ENCODE measurements at places on chromosomes 12 and 14.

DNA sequence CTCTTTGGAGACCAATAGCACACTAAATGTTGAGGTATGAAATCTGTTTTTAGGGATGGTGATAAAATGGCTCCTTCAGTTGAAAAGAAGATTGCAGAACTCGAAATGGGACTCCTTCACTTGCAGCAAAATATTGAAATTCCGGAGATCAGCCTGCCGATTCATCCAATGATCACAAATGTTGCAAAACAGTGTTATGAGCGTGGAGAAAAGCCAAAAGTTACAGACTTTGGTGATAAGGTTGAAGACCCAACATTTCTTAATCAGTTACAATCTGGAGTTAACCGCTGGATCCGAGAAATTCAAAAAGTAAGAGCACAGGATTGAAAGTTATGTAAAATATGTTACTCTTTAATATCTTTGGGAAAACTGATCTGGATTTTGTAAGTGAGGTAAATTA lies 15.3 kb downstream of the DYNC1H1 start:
- DNase-seq = no peak

GRCh38 chr14:75292101-75292563 lies 13.5 kb downstream of the FOS start:
- no peak for DNase-seq

- no peak for DNase-seq
Observed at GRCh38 chr14:105852378-105853088, 326.1 kb downstream of the TMEM121 start.

GRCh38 chr14:56798447-56799342 lies 11.6 kb downstream of the OTX2 start:
- DNase-seq = no peak

DNA sequence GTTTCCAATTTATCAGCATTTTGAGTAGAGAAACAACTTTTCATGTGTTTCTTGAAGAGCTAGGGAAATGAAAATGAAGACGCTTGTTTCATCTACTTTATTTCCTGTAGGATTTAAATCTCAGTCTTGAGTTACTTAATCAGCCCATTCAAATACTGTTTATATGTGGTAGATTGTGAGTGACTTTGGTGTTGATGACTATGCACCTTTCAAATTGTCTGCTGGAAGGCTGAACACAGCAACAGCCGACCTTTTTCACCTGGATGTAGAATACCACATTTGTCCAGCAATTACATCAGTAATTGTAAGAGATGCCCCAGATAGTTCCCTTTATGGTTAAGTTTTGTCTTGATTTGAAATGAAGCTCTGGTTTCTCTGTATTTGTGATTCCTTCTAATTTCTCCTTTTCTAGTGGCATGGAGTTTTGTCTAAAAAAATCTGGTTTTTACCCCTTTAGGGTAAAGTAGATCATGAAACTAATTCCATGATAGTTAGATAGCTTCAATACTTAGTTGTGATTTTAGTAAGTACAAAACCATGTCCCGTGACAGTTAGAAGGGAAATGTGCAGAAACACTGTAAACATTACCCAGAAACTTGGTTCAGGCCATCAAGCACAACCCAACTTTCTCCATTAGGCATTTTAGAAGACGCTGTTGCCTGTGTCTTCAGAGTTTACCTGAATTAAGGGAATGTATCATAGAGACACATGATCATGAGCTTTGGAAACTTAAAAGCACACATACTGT lies 165.0 kb downstream of the SRGAP1 start:
- DNase-seq = no peak

- DNase-seq = no peak
Observed at GRCh38 chr12:45713078-45713477, 16.4 kb upstream of the ARID2 start.

DNA sequence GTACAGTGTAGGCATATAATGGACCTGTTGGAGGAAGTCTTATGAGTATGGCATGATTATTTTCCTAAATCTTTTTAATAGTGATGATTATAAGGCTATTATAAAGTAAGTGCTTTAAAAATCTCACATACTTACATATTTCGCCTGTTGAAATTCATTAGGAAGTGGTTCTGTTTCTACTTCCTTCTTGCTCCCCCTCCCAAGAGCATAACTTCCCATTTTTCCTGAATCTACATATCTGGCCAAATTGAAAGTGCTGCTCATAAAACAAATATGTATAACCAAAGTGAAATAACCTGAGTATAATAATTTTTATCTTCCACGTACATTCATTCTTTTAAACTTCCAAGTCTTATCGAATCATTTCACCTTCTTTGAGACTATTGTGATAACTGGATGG lies 455.6 kb upstream of the SEL1L start:
- DNase-seq = no peak

GRCh38 chr12:114710151-114710550 lies 26.2 kb upstream of the TBX3 start:
- no peak for DNase-seq

GRCh38 chr12:115923851-115924250 lies 353.6 kb downstream of the MED13L start:
- no peak for DNase-seq

DNA sequence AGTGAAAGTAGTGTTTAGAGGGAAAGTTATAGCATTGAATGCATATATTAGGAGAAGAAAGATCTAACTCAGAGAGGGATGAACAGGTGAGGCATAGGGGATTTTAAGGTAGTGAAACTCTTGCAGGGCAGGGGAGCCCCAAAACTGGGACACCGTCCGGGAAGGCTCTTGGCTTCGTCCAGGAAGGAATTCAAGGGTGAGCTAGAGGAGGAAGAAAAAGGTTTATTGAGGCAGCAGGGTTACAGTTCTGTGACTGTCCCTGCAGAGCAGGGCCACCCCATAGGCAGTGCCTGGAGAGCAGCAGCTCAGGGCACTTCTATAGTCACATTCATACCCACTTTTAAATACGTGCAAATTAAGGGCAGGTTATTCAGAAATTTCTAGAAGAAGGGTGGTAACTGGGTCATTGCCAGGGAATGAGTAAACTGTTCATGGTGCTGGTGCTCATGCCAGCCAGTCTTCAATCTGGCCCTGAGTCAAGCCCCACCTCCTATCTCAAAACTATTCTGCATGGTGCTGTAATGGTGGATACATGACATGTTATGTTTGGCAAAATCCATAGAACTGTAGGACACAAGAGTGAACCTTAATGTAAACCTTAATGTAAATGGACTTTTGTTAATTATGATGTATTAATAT lies 1.2 kb upstream of the OAS1 start:
- no peak for DNase-seq
